ENCODE measurements at places on chromosomes 3 and 15. TPM values are rescaled to one million over a fixed set of nuclear protein-coding genes. Genes with fewer than 3 reads are reported as not detected.

CPN2 gene
- not detected for total RNA-seq

NDUFB5 gene
- total RNA-seq: 145 TPM

ATXN7 gene
- total RNA-seq: 25.6 TPM

ADCY5 gene
- 1.4 TPM for total RNA-seq

PLXND1 gene
- 43.0 TPM for total RNA-seq

NLGN1 gene
- 28.4 TPM for total RNA-seq

FBXL2 gene
- 22.4 TPM for total RNA-seq

ITPKA gene
- 0.26 TPM for total RNA-seq

VIPR1 gene
- not detected for total RNA-seq
